ENCODE measurements at places on chromosomes 13 and 19.

- ATAC-seq: no peak
These were observed 5.2 kb downstream of the C13orf46 start for GRCh38 chr13:113968463-113969310.

DNA sequence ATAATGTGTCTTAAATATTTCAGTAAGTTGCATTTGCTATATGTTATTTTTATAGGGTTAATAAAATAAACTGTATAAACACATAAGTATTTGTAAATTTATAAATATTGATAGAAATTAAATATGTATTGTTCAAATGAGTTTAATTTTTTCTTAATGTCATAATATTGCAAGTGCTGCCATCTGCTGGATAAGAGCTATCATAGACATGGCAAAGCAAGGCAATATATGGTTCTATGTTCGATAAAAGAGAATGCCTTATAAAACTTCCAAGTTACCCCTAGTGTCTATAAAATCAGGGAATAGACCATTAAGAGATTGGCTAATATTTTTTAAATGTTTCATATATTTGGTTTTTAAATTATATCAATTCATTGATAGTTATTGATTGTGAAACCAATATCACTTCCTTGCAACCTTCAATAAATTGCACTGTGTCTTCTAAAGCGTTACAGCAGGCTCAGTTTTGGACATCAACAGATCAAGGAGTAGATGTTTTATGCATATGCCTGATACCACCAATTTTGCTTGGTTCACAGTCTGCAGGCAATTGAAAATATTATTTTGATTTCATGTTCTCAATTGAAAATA lies 29.0 kb upstream of the SLITRK6 start:
- no peak for ATAC-seq

GRCh38 chr13:23443110-23443509 lies 9.6 kb upstream of the SACS start:
- ATAC-seq: no peak

- ATAC-seq: no peak
These were observed 420 bp downstream of the DMKN start for GRCh38 chr19:35512831-35513627.

DNA sequence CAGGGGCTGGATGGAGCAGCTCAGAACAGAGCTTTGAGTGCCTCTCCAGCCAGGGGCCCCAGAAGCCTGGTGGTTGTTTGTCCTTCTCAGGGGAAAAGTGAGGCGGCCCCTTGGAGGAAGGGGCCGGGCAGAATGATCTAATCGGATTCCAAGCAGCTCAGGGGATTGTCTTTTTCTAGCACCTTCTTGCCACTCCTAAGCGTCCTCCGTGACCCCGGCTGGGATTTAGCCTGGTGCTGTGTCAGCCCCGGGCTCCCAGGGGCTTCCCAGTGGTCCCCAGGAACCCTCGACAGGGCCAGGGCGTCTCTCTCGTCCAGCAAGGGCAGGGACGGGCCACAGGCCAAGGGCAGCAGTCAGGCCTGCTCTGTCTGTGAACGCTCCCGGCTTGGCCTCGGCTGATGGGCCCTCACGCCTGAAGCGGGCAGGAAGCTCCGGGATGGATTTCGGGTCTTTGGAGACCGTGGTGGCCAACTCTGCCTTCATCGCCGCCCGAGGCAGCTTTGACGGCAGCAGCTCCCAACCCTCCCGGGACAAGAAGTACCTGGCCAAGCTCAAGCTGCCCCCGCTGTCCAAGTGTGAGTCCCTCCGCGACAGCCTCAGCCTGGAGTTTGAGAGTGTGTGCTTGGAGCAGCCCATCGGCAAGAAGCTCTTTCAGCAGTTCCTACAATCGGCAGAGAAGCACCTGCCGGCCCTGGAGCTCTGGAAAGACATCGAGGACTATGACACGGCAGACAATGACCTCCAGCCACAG lies at the start of gene GRK1:
GRK1 (plus strand) TSS at position 269 of the 751 bp plus-strand sequence; CDS start at position 437, 168 bp downstream.
- ATAC-seq: no peak

DNA sequence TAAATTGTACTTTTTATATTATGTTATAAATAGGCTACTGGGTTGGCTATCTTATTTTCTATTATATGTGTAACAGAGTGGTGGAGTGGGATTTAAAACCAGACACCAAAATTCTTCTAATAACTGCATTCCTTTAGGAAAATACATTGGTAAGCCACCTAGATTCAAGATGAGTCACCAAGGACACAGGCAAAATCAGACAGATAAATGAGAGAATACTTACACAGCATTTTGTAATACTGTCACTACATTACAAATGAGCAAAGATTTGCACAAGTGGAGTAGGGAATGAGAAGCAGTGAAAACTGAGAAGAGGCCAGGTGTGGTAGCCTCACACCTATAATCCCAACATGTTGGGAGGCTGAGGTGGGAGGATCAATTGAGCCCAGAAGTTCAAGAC lies 6.2 kb upstream of the SPART start:
- ATAC-seq: no peak

DNA sequence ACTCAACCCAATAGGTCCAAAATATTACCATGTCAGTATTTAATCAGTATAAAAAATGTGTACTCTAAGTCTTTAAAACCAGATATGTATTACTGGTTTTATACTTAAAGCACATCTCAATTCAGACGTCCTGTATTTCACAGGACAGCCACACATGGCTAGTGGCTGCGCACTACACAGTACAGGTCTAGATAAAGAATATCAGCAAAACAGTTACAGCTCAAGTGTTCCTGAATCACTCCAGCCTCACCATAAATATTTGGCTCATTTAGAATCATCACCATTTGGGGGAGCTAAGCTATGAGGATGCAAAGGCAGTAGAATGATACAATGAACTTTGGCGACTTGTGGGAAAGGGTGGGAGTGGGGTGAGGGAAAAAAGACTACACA lies 89.0 kb downstream of the DOCK9 start:
- no peak for ATAC-seq

DNA sequence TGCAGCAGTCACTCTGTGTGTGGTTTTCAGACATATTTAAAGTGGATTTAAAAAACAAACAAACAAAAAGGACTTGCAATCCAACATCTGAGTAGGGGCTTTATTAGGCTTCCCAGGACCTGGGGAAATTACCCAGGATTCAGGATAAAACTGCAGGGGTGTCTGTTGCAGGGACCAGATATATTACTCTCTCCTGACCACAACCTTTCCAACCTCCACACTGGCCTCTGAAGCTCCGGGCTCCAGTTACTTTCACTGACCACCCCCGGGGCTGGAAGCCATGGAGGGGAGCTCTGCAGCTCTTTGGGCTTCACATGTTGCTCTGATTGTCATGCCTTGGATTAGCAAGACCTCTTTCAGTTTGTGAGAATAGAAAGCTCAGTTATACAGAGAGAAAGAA lies 75.2 kb downstream of the INSR start:
- no peak for ATAC-seq

- ATAC-seq: no peak
These were observed 7.7 kb upstream of the CIRBP start for GRCh38 chr19:1261538-1261797.

Measured in esophagus mucosa (tissue), 1 donor.